ENCODE measurements at places on chromosomes 7 and 10.

DNA sequence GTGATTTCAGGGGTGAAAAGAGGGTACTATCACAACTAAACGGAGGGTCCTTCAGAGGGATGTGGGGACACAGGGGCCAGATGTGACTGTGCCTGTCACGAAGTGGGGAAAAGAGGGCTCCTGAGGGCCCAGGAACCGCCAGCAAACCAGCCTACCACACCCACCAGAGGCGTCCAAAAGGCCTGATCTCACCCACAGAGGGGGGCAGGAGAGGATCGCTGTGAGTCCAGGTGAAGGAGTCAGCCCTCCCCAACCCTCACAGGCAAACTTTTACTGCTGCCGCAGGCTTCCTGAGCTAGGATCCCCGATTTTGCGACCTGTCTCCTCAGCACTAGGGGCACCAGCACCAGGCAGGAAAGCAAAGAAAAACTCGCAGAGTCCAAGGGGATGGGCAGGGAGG, 64.7 kb downstream of the HIPK2 start:
- DNase-seq, result no peak

DNA sequence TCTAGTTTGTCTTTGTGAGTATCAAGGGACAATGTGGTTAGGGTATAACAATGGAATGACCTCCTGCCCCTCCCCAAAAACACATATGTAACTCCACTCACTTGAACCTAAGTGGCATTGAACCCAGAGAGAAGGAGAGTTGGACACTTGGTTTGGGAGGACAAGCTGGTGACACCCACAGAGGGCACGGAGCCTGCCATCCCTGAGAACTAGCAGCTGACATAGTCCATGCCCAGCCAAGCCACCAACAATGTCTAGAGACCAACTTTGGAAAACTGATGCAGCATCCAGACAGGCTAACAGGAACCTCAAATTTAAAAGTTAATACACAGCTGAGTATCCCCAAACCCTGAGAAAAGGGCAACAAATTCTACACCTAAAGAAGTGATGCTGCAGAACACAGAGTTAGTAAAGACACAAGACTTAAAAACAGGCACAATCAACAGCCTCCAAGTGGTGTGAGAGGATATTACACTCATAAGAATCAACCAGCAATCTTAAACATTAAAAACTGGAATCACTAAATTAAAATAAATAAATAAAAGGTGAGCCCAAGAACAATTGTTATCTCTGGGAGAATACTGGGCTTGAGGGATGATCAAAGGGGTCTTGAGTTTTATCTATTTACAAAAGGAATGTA, 27.2 kb downstream of the NUDCD3 start:
- no peak for DNase-seq

GRCh38 chr7:135414850-135415439, 95.0 kb downstream of the CNOT4 start:
- no peak for DNase-seq

DNA sequence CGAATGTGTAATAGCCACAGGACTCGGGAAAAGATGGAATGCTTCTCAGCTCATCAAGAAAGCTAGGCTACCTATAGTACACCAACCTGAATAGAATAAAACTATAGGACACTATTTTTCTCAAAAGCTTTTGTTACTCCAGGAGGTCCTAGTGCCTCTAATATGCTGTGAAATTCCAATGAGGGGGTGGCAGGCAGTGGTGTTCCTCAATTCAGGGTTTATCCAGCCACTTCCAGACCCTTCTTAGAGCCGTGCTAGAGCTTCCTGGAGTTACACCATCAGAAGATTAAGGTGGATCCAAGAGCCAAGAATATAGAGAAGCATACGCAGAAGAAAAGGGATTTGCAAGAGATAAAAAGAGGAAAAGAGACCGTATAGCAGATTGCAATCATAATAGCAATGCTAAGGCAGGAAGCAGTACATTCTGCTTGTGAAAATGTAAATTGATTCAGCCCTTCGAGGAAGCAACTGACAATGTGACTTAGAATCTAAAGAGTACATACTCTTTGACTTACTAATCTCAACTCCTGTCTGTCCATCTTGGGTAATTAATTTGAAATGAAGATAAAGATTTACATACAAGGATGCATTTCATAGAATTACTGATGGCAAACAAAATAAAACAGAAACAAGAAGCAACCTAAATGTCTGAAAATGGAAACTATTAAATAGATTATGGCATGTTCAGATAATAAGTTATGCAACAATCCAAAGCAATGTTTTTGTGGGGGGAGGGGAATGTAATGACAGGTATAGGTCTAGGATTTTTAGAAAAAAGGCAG, 2.1 kb downstream of the ST8SIA6 start:
- DNase-seq, result no peak

Data from stimulated activated CD8-positive, alpha-beta memory T cell treated with anti-CD3 and anti-CD28 coated beads, Interleukin-2, amount 100 ng/mL, for 1 hour (primary cell).